Mesendoderm (in vitro differentiated cells): ENCODE measurements at places on chromosomes 6 and 20.

DNA sequence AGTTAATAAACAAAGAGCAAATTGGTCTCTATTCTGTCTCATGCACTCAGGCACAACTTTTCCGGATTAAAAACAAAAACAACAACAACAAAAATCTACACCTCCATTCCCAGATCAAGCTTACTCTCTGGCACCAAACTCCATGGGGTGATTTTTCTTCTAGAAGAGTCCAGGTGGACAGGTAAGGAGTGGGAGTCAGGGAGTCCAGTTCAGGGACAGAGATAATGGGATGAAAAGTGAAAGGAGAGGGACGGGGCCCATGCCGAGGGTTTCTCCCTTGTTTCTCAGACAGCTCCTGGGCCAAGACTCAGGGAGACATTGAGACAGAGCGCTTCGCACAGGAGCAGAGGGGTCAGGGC, 437 bp upstream of the HLA-A start:
- H3K36me3 ChIP-seq: peaks cover 5% of the 10 kb centered on the region
- H3K4me1 ChIP-seq: no peaks in the 10 kb centered on the region
- no peak for DNase-seq
- H3K27ac ChIP-seq: no peak overlapping the region
- H3K4me3 ChIP-seq: no peak overlapping the region

DNA sequence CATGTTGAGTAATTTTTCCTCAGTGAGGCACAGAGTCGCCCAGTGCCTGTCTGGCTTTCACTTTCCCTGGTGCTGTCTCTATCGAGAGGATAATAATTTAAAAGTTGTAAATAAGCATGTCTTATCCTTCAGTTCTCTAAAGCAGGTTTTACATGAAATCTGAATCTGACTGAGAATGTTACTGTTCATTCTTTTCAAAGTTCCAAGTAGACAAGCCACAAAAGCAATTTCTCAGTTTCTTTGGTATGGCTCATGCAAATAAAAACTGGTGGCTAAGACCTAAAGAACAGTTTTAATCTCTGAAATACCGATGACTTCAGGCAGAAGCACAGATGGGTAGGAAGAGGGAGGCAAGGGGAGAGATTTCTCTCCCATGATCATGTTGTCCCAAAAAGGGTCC, 87.6 kb upstream of the GCM1 start:
- no peaks in the 10 kb centered on the region for H3K36me3 ChIP-seq
- no peak for DNase-seq
- H3K4me3 ChIP-seq: no peak overlapping the region
- H3K4me1 ChIP-seq: no peaks in the 10 kb centered on the region
- no peaks in the 10 kb centered on the region for H3K27me3 ChIP-seq
- no peak overlapping the region for H3K27ac ChIP-seq

DNA sequence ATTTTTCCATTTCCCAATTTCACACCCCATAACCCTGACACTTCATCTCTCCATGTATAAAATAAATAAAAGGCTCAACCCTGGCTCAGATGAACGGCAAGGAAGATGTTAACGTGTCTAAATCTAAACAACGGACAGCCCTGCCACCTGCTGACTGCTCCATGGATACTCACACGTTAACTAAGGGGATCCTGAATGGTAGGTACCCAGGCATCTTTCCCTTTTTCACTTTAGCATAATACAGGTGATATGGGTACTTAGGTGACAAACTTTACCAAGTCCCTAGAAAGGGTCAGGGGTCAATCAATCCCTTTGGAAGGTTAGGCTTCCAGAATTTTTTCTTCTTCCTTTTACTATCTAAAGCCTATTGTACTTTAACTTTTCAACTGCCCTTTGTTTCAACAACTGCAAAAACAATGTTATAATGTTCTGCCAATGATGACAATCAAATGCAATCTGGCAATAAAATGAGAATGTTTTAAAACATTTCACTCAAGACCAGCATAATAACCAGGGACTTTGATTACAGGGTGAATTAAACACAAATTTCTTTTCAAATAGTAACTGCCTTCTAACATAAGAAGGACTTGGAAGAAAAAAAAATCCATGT, 52.4 kb upstream of the IPCEF1 start:
- no peaks in the 10 kb centered on the region for H3K27me3 ChIP-seq
- H3K4me1 ChIP-seq: no peaks in the 10 kb centered on the region
- H3K36me3 ChIP-seq: no peaks in the 10 kb centered on the region
- no peak overlapping the region for H3K27ac ChIP-seq

DNA sequence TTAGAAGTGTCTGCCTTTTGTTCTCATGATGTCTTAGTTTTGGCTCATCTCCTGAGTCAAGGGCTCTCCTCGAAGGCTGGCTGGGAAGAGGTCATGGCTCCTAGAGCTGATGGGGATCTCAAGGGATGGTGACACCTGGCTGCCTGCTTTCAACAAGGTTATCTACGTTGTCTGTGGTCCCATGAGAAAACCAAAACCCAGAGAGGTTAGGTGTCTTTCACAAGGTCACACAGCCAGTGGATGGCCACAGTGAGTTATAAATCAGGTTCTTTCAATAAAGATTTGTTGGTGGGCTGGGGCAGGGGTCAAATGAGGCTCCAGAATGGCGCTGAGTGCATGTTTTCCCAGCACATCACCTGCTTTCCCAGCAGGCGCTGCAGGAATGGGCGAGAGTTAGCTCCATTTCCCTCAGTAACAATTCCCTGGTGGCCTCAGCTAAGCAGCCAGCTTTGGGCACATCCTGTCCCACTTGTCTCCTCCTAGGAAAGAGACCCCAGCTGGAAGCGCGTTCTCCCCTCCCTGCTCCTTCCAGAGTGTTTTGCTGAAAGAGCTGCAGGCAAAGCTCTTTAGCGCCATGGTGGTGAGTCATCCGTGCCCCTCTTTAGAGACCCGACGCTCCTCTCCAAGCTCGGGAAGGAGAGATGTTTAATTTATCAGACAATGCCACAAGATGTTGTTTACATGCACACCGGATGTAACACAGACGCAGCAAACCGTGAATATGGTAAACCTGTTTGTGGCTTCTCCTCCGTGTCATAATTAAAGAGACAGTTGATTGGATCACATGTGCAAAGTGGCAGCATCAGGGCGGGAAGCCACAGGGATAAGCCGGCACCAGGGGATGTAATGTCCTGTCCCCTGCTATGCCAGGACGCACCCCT, 109.7 kb downstream of the LRFN2 start:
- no peaks in the 10 kb centered on the region for H3K36me3 ChIP-seq
- no peak overlapping the region for H3K4me3 ChIP-seq
- no peak overlapping the region for H3K27ac ChIP-seq
- DNase-seq: peak; percentile 83

DNA sequence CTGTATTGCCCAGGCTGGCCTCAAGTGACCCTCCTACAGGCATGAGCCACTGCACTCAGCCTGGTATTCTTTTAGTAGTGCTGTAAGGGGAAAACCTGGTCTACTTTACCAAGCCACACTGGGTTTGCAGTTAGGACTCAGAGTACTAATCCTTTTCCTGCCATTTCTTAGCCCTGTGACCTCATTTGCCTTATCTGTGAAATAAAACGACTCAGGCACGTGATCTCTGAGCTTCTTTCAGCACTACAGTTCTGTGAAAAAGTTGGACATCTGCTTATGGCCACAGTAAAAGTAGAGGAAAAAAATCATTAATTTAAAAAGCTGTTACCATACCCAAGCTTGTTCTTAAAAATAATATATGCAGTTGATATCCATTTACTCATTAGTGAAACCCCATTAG, 1007.5 kb downstream of the KIF16B start:
- H3K27ac ChIP-seq: no peak overlapping the region
- H3K4me1 ChIP-seq: no peaks in the 10 kb centered on the region
- no peak for DNase-seq
- H3K36me3 ChIP-seq: no peaks in the 10 kb centered on the region

DNA sequence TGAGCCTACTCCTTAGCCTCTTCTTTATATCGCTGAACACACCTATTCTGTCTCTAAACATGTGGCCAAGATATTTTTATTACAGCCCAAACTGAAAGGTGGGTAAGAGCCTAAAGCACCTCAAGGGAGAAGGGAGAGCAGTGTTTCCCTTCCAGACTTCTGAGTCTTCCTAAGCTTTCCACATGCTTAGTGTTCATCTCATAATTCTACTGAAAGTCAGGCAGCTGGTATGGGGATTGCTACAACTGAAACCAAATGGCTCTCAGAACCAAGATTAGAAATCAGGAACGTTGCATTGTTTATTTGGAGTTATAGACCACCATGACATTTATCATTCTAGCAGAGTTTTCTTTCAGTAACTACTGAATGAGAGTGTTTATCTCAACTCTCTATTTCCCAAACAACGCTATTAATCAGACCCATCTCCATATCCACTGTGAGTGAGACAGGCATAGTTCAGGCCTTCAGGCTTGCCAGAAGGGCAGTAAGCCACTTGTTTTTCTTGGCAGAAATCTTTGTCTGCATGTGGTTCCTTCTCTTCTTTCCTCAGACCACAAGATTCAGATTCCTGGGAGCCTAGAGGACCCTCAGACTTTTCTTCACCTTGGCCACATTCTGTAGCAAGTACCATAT, 22.8 kb downstream of the VGLL2 start:
- no peak overlapping the region for H3K27ac ChIP-seq
- no peaks in the 10 kb centered on the region for H3K36me3 ChIP-seq
- no peaks in the 10 kb centered on the region for H3K4me1 ChIP-seq
- no peak for DNase-seq
- H3K27me3 ChIP-seq: no peaks in the 10 kb centered on the region

- no peaks in the 10 kb centered on the region for H3K27me3 ChIP-seq
- no peaks in the 10 kb centered on the region for H3K36me3 ChIP-seq
- no peak overlapping the region for H3K27ac ChIP-seq
- no peak for DNase-seq
Observed at GRCh38 chr20:12166053-12166717, 248.5 kb downstream of the BTBD3 start.

- H3K4me3 ChIP-seq: peak overlapping the region; percentile 93
- no peaks in the 10 kb centered on the region for H3K27me3 ChIP-seq
- DNase-seq: no peak
- no peak overlapping the region for H3K27ac ChIP-seq
- H3K4me1 ChIP-seq: no peaks in the 10 kb centered on the region
Observed at GRCh38 chr6:42217157-42217518, 523 bp downstream of the MRPS10 start.

GRCh38 chr6:155351273-155352129, 37.2 kb upstream of the TFB1M start:
- H3K27me3 ChIP-seq: no peaks in the 10 kb centered on the region
- DNase-seq: no peak
- H3K4me1 ChIP-seq: no peaks in the 10 kb centered on the region
- H3K4me3 ChIP-seq: no peak overlapping the region
- H3K36me3 ChIP-seq: no peaks in the 10 kb centered on the region

- peaks cover 2% of the 10 kb centered on the region for H3K4me1 ChIP-seq
- no peak overlapping the region for H3K4me3 ChIP-seq
- no peaks in the 10 kb centered on the region for H3K36me3 ChIP-seq
- H3K27ac ChIP-seq: no peak overlapping the region
- DNase-seq: no peak
Observed at GRCh38 chr20:40961176-40961575, 67.4 kb upstream of the TOP1 start.
